ENCODE measurements at places on chromosomes 2 and 18.
A peak's percentile ranks its signal among the peaks of the same experiment; 100 is the strongest.

GRCh38 chr2:183031911-183032794 lies 6.1 kb downstream of the NCKAP1 start:
- no peak for DNase-seq

- no peak for DNase-seq
Measured at GRCh38 chr2:115314119-115314518, 871.7 kb downstream of the DPP10 start.

DNA sequence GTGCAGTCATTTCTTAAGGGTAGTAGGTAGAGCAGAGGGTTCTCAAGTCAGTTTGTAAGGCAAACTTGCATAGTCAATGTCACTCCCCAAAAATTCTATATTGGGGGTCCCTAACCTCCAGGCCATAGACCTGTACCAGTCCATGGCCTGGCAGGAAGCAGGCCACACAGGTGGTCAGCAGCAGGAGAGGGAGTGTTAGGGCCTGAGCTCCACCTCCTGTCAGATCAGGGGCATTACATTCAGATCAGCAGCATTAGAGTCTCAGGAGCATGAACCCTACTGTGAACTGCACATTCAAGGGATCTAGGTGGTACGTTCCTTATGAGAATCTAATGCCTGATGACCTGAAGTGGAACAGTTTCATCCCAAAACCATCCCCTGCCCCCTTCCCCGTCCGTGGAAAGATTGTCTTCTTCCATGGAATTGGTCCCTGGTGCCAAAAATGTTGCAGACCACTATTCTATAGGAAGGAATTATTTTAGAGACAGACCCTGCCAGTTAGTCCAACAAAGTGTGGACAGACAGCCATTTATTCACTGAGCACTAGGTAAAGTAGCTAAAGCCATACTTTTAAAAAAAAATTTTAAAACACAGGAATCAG lies 6.7 kb downstream of the COA5 start:
- no peak for DNase-seq

GRCh38 chr18:61608316-61608715 lies 275.1 kb downstream of the CDH20 start:
- DNase-seq, result no peak

- no peak for DNase-seq
Measured at GRCh38 chr2:200575957-200576356, 9.9 kb upstream of the AOX1 start.

GRCh38 chr2:55092439-55092838 lies 42.2 kb upstream of the RTN4 start:
- DNase-seq, result no peak

GRCh38 chr2:190469771-190470170 lies 61.6 kb downstream of the MFSD6 start:
- no peak for DNase-seq

DNA sequence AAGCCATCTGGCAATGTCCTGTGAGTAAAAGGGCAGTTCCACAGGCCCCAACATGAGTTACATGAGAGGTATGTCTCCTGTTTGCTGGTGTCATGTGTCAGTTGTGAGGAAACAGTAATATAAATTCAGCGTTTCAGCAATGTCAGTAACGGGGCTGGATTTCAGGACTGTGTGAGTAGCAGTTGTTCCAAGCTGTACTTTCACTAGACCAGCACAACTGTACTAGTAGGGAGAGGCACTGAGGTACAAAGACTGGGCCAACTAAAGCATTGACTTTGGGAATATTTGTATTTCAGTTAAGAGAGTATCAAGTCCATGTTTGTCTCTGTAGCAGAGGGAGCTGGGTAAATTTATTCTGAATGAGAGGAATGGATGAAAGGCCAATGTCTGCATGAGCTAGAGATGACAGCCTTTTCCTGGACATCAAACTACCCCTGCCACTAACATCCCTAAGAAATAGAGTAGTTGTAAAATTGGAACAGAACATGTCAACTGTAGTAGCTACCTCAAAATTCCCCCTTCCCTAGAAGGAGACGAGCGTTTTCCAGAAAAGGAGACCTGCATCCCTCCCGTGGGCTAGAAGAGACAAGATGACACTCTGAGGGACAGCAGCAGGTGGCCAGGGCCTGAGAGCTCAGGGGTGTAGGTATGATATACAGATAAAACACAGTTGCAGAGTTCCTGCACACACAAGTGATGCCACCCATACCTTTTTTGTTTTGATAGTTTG lies 24.4 kb downstream of the EIF4E2 start:
- no peak for DNase-seq

- DNase-seq, result no peak
Measured at GRCh38 chr2:13650586-13651180, 933.9 kb downstream of the TRIB2 start.

GRCh38 chr2:67515056-67515455 lies 117.9 kb downstream of the ETAA1 start:
- no peak for DNase-seq

DNA sequence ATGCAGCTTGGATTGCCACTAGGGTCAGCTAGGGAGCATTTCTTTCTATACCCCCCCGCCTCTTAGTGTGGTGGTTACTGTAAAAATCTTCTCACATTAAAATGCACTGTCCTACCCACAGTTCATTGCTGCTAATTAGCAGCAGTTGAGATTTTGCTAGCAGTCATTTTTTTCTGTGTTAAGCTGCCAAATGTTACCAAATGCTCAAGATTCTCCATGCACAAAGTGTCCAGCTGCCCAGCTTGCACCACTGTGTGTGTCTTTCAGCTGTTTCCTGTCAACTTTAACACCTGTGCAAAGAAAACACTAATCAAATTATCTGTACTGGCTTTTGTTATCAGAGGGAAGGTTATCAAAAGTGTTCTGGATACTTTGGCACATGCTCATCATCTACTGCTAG lies 679.3 kb downstream of the NR4A2 start:
- no peak for DNase-seq

- peak; percentile 11 for DNase-seq
Measured at GRCh38 chr2:68251855-68252399, 405 bp downstream of the PPP3R1 start.

- DNase-seq, result no peak
Measured at GRCh38 chr2:14816069-14817060, 183.8 kb downstream of the LRATD1 start.

GRCh38 chr2:41068740-41069139 lies 616.9 kb upstream of the SLC8A1 start:
- DNase-seq, result no peak

DNA sequence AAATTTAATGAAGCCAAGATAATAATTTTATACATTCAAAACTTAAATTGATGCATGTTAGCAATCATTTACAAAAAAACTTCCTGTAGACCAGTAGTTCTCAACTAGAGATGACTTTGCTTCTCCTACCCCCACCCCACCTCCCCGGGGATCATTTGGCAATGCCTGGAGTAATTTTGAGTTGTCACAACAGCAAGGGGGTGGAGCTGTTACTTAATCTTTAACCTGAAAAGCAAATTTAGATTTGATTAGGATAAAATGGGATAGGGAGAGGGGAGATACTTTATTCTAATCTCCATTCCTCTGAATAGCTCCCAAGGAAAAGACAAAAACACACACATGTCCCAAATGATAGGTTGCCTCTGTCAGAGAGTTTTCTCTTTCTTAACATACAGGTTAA lies 4.2 kb downstream of the SLC40A1 start:
- no peak for DNase-seq

DNA sequence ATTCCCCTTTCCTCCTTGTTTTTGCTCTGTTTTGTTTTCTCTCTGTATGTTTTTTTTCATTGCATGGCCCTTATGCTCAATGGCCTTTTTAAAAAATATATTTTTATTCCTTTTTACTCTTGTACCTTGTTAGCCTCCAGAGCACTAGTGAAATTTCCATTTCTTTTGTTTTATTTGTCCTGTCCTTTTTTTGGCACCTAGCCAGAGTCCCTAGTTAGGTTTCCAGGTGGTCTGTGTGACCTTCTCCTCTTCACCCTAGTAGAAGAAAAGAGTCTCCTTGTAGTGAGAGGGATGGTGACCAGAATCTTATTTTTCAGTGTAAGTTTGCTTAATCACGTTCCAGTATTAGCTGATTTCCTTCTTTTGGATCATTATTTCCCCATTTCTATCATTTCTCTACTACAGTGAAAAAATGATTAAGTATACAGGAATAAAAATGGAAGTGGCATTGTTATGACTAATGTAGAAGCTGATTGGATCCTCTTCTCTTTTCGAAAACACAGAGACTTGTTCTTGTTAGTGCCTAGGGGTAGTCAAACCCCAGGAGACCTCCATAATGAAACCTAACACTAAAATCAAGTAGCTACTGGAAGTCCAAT lies 65.9 kb downstream of the NBEAL1 start:
- no peak for DNase-seq

DNA sequence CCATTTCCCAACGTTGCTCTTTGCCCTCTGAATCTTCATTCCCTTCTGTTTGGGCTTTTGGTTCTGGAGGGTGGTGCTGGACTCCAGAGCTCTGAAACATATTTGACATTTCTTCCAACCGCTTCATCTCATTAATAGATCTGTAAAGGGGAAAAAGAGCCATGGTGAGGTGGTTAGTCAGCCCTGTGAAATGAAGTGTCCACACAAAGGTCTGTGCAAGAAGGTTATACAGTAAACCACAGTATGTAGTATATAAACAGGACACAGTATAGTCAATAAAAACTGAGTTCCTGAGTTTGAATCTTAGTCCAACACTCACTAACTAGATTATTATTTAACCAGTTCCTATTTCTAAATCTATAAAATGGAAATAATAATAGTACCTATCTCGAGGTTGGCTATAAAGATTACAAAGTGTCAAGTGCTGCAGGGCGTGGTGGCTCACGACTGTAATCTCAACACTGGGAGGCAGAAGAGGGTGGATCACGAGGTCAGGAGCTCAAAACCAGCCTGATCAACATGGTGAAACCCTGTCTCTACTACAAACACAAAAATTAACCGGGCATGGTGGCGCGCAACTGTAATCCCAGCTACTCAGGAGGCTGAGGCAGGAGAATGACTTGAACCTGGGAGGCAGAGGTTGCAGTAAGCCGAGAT lies 13.1 kb downstream of the STARD7 start:
- DNase-seq, result no peak

GRCh38 chr18:22172120-22172582 lies 2.8 kb downstream of the GATA6 start:
- no peak for DNase-seq

DNA sequence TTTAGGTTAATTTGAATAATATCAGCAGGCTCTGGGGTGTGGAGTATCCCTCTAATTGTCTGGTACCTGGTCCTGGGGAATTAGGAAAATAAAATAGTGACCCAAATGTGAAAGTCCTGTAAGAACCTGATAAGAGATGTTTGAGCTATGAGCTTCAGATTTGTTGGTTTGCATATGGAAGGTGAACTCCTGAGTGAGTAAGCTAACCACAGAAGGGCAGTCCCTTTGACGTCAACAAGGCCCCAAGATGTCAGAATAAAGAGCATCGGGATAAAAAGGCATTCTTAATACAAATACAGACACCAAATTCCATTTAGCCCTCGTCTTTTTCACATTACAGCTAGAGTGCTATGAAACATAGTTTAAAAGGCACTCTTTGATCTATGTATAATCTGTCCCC lies 1366.3 kb upstream of the TMEFF2 start:
- DNase-seq, result no peak

GRCh38 chr2:88753833-88754584 lies 62.5 kb downstream of the RPIA start:
- no peak for DNase-seq

DNA sequence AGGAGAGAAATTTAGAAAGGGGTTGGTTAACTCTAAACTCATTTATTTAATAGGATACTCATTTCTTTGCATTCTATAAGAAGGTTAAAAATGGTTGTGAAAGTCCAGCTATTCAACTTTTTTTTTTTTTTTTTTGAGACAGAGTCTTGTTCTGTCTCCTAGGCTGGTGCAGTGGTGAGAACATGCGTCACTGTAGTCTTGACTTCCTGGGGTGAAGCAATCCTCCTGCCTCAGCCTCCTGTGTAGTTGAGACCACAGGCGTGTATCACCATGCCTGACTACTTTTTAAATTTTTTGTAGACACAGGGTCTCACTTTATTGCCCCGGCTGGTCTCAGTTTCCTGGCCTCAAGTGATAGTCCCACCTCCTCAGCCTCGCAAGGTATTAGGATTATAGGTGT lies 11.9 kb downstream of the ELP2 start:
- DNase-seq, result no peak

DNA sequence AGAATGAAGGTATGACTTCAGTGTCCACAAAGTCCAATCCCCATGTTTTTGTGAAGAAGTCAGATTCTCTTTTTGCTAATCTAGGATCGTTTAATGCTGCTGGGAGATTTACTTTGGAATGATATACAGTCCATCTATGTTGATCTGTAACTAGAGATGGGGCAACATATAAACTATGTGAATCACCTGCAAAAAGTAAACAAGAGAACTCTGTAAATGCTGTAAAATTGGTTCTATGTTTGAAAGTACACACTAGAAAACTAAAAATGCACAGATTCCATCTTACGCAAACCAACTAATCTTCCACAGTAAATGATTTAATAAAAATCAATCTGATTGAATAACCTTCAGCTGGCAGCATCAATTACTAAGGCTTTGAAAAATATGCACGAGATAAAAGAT lies 37.5 kb downstream of the VPS54 start:
- no peak for DNase-seq

- no peak for DNase-seq
Measured at GRCh38 chr2:78895022-78895421, 130.5 kb upstream of the REG3G start.

DNA sequence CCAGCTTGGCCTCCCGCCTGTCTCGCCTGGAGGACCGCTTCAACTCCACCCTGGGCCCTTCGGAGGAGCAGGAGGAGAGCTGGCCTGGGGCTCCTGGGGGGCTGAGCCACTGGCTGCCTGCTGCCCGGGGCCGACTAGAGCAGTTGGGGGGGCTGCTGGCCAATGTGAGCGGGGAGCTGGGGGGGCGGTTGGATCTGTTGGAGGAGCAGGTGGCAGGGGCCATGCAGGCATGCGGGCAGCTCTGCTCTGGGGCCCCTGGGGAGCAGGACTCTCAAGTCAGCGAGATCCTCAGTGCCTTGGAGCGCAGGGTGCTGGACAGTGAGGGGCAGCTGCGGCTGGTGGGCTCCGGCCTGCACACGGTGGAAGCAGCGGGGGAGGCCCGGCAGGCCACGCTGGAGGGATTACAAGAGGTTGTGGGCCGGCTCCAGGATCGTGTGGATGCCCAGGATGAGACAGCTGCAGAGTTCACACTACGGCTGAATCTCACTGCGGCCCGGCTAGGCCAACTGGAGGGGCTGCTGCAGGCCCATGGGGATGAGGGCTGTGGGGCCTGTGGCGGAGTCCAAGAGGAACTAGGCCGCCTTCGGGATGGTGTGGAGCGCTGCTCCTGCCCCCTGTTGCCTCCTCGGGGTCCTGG lies 3.7 kb upstream of the KHK start:
- no peak for DNase-seq
